Trophoblast cell (in vitro differentiated cells and primary cell): ENCODE measurements at places on chromosomes 3 and 15.
A peak's percentile ranks its signal among the peaks of the same experiment; 100 is the strongest.

DNA sequence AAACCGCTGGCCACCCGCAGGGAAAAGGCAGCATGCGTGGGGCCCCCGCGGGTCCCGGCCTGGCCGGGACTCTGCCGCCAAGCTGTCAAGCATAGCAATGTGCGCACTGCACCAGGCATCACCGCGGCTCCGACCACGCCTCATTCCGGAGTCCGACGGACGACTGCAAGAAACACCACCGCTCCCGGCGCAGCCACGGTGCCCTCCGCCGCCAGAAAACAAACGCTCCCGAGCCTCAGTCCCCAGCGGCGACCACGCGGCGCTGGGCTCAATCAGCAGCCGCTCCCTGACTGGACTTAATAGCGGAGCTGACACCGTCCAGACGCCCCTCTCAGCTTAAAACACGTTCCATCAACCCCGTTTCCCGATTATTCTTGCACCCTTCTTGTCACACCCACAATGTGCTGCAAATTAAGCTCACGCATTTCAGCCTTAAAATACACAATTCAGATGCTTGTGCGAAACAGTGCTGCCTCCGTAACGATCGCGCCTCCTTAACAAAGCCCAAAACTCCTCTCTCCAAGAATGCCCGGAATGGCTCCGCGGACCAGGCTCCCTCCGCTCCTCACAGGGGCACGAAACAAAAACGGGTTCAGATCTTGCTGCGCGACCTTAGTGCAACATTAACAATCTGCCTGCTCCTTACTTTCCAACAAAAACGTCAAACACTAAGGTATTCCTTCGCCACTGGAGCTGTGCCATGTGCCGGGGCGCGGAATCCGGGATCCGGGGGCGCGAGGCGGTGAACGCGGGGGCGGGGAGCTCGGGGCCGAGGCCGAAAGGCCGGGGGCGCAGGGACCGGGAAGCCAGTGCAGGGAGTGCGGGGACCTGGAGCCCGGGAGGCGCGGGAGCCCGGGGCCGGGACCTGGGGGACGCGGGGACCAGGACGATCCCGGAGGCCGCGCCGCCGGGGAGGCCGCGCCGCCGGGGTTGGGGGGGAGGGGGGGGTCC lies 655 bp downstream of the CYFIP1 start:
- peak; percentile 73 for DNase-seq

DNA sequence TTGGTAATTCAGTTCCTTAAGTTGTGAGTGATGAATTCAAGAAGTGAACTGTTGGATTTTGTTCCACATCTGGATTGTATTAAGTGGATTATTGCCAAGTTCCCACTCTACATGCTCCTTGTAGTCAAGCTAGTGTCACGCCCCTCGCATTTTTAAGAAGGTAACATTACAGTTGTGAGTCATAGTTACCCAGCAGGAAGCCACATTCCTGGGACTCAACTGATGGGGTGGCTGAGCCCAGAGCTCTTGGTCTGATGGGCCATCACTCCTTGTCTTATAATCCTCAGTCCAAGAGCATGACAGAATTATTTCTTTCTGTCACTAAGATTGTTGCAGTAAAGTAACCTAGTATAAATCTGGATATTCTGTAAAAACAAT lies 102.7 kb downstream of the PTPRG start:
- DNase-seq: no peak

- DNase-seq: peak; percentile 9
Measured at GRCh38 chr3:64456674-64457073, 231.1 kb downstream of the ADAMTS9 start.

- no peak for DNase-seq
Measured at GRCh38 chr15:90650117-90650955, 66.8 kb upstream of the BLM start.

DNA sequence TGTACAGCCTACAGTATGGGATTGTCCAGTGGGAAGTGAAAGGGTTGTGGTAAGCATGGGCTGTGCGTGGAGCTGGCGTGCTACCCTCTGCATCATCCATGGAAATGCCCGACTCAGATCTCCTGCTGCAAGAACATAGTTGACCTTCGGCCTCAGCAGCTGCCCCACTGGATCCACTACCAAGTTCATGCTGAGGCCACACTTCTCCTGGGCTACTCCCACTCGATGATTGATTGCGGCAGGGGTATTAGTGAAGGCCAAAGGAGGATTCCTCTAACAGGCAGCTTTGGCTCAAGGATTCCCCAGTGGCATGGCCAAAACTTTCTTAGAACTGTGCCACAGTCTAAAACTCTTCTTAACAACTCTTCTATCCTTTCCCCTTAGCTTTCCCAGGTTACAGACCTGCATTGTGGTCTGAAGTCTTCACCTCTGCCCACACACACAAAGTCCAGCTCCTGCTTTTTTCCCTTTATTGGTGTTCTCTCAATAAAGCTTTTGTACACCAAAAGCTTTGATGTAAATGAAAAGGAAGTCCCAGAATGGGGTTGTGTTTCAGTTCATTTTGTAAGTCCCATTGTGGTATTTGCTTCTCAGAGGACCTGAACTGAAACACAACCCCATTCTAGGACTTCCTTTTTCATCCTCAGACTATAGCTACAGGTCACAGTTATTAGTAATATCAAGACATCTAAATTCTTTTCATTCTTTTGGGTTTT lies 4.9 kb upstream of the TBC1D5 start:
- peak; percentile 2 for DNase-seq
